Activated CD8-positive, alpha-beta T cell treated with anti-CD3 and anti-CD28 coated beads, Interleukin-2, amount 10 ng/mL, durations not matched to agents 7 days and 5 days (primary cell): ENCODE measurements at places on chromosomes 2 and 18. TPM values are rescaled to one million over a fixed set of nuclear protein-coding genes. Genes with fewer than 3 reads are reported as not detected.

- no peak for DNase-seq
Measured at GRCh38 chr2:60440079-60440766, 113.2 kb downstream of the BCL11A start.

DNA sequence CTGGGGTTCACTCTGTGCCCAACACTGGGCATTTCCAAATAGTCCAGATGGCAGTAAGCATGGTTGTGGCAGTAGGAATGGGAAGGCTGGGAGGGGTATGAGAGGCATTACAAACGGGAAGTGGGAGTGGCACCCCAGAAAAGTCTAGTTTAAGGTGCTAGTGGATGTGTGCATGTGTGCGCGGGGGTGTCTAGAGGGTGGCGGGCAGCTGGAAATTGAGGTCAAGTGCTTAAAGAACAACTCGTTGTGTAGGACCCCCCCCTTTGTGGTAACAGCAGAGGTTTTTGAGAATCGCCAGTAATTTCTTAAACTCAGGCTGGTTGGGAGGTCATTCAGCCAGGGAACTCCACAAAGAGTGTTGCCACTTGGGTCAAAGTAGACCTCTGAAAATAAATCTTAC, 69.9 kb downstream of the RHBDD1 start:
- DNase-seq = no peak

GRCh38 chr2:46723346-46723745, 192.3 kb downstream of the MCFD2 start:
- DNase-seq = no peak

DNA sequence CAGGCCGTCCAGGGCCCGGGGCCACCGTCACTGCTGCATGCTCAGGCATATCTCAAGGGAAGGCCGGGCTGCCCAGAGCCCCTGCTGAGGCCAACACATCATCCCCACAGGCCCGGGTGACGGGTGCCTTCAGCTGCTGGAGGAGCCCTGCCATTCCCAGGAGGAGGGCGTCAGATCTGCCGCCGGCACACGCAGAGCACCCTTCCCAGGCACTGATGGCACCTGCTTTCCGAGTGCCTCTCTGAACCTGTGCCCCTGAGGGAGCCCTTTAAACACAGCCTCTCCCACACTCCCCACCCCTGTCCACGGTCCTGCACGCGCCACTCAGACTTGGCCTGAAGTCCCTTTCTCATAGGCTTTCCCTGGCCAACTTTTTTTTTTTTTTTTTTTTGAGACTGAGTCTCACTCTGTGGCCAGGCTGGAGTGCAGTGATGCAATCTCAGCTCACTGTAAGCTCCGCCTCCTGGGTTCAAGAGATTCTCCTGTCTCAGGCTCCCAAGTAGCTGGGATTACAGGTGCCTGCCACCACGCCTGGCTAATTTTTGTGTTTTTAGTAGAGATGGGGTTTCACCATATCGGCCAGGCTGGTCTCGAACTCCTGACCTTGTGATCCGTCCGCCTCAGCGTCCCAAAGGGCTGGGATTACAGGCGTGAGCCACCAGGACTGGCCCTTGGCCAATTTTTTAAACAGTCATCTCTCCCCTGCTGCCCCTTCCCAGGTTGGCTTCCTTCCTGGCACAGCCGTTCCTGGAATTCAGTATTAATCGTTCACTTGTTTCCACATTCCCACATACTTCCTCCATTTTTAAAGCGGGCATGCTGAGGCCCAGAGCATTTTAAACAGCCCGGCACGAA, 211.7 kb downstream of the NDUFA10 start:
- no peak for DNase-seq

- no peak for DNase-seq
Measured at GRCh38 chr18:5982332-5982731, 87.0 kb upstream of the TMEM200C start.

DNA sequence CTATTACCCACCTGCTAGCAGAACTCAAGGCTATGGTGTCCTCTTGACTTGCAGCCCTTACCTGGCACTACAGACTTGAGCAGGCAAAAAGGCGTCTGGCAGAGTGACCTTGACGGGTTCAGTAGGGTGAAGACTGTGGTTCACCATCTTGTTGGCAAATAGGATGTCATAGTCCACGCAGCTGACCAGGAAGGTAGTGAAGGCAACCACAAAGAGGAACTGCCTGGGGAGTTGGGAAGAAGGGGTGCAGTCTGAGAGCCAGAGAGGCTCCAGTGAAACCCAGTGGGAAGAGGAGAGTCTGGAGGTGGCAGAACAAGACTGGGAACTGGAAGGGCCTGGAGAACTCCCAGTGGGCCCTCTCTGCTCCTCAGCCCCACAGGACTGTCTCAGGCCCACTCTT, 4.1 kb downstream of the ATG9A start:
- DNase-seq = no peak

DNA sequence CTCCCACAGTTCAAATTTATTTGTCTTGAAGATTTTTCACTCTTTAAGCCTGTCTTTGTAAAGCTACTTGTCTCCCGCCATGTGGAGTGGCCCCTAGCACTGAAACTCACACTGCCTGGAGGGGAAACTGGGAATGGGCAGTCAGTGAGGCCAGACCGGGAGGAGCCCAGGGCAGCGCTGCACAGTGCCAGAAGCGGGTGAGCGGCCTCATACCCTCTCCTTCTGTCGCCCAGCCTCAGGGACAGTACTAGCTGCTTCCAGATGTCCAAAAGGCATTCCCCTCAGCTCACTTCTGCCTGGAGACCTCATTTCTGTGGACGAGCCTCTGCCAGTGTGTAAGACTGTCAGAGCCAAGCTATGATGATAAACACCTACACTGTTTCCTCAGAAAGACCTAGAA, 79.9 kb downstream of the SEPTIN10 start:
- DNase-seq = no peak

DNA sequence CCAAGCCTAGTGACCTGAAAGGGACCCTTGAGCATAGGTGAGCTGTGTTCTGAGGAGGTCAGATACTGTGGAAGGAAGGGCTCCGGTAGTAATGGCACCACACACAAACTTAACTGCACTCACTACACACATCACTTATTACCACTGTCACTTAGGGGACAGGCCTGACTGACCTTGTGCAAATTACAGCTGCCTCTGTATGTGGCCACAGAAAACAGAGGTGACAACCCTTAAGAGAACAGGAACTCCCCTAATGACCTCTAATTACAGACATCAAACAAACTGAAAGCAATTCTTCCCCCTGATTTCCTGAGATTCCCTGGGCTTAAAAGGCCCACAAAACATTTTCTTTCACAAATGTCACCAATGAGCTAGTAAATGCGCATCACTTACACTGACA, 360.6 kb downstream of the RND3 start:
- no peak for DNase-seq

- no peak for DNase-seq
Measured at GRCh38 chr2:27155069-27155520, 6.3 kb downstream of the TCF23 start.

Gene SETBP1
- 8.4 TPM for total RNA-seq
